ENCODE measurements at places on chromosomes 2 and 18. TPM values are rescaled to one million over a fixed set of nuclear protein-coding genes. Genes with fewer than 3 reads are reported as not detected.

GRCh38 chr18:27713037-27713737 is 463.7 kb downstream of the CDH2 start:
- DNase-seq, result no peak

Gene FRZB
- total RNA-seq, result 0.21 TPM

Gene APLF
- 4.5 TPM for total RNA-seq

Gene FEV
- not detected for total RNA-seq

- no peak for DNase-seq
Observed at GRCh38 chr2:167504061-167504460, 615.8 kb downstream of the XIRP2 start.

DNA sequence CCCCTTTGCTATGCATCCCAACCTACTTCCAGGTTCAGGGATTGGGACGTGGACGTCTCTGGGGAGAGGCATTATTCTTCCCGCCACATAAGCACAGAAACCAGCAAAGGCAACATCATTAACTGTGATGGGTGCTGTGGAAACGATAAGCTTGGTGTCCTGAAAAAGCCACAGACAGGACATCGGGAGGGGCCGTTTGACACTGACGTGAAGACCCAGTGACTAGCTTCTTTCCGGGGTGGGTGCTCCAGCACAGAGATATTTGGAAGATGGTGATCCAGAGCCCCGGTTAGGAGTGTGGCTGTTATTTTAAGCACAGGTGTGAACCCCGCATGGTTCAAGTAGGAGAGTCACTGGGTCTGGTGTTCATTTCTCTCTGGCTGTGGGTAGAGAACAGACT is 163.8 kb upstream of the HDAC4 start:
- no peak for DNase-seq

Gene TBR1
- total RNA-seq, result 0.07 TPM

DNA sequence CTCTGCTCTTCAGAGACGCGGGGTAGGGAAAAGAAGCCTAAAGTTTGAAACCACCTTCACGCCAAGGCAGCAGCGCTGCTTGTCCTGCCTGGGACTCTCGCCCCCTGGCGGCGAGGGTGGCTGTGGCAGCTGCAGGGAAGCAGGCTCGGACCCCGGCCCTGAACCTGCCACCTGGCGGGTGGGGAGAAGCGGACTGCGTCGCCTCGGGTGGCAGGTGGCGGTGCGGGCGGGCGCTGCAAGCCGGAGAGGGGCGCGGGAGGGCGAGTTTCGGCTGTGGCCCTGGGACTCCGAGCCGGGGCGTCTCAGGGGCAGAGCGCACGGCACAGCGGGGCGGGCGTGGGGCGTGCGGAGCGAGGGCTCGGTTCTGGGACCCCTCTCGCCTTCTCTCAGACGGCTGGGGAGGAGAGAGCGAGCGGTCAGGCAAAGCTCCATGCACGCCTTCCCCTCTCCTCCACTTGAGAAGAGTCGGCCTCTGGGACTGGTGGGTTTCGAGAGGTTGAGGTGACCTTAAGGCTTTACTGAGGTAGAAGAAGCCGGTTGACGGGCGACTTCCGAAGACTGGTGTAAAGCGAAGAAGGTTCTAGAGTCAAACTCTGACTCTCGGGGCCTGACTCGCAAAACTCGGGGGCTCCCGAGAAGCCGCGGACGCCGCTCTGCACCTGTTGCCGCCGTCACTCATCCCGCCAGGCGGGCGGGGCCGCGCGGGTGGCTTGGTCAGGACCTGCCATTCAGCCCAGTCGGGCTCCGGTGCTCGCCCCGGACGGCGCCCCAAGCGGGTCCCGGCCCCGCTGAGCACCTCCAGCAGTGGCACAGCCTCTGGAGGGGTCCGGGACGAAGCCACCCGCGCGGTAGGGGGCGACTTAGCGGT is 1.1 kb upstream of the BOLL start:
- DNase-seq, result peak; percentile 20

Gene UPP2
- total RNA-seq, result not detected

Gene SIX3
- not detected for total RNA-seq
